Kidney glomerular epithelial cell (primary cell): ENCODE measurements at places on chromosomes 3 and 15.
A peak's percentile ranks its signal among the peaks of the same experiment; 100 is the strongest.

DNA sequence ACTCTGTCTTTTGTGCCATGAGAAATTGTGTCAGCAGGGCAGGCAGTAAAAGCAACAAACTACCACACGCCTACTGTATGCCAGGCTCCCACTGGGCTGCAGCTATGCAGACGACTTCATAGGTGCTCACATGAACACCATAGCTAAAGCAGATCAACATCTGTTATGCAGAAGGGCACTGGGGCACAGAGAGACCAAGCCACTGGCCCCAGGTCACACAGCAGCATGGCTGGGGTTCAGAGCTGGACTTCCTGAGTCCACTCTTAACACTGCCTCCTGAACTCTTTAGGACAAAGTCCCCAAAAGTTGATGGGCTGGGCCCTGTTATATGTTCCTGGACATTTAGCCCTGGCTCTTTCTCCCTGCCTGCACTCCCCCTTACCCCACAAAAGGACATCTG is 12.4 kb downstream of the TPRA1 start:
- no peak for DNase-seq

DNA sequence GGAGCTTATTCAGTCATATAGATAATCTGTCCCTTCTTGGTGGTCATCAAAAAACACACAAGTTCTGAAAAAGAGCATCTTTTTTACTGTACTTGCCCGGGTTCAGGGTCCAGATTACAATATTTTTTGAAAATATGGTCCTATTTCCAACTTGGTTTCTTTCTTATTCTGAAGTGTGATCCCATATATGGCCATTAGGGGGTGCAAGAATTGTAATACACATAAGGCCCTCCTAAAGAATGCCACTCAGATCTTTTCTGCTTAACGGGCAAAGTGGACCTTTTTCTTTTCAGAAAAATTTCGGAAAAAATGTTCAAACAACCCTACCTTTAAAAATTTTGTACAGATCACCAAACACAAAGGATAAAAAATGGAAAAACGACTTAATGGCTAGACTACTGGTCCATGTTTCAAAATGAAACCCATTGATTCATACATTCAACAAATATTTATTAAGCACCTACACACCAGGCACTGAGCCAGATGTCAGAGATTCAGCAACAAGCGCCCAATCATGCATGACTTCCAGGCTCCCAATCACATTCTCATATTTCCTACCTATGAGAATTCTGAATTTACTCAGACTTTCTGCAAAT is 102.0 kb upstream of the MYRIP start:
- no peak for DNase-seq

- DNase-seq = peak; percentile 53
These were observed 202.8 kb downstream of the SV2B start for GRCh38 chr15:91302588-91303439.

DNA sequence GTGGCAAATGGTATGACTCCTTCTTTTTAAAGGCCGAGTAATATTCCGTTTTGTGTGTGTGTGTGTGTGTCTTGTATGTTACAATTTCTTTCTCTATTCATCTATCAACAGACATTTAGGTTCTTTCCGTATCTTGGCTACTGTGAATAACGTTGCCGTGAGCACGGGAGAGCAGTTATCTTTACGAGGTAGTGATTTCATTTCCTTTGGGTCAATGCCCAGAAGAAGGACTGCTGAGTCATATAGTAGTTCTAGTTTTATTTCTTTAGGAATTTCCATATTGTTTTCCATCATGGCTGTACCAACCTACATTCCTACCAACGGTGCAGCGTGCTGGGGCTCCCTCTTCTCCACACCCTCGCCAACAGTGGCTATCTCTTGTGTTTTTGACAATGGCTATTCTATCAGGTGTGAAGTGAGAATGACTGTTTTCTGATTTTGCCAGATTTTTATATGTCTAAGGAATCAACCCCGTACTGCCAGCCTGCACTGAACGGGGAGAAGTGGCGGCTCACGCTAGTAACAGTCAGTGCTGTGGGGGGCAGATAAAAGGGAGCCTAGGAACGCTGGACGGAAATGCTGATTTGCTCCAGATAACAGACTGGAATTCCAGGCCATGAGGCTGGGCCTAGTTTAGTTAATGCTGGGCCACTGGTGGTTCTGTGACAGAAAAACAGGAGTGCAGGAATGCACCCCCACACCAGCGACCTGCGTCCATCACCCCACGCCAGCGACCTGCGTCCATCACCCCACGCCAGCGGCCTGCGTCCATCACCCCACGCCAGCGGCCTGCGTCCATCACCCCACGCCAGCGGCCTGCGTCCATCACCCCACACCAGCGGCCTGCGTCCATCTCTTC is 168.1 kb downstream of the XXYLT1 start:
- peak; percentile 94 for DNase-seq

DNA sequence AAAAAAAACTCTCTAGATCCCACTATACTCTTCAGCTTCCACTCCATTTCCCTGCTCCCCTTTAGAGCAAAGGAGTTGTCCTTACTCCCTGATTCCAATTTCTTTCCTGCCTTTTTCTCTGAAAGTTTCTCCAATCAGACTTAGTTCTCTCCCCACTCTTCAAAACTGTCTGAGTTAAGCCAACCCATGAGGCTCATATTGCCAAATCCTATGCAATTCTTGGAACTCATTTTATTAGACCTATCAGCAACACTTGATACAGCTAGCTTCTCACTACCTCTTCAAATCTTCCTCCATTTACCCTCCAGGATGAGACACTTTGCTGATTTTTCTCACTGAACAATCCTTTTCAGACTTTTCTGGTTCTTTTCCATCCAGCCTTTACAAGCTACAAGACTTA is 233.1 kb downstream of the THRB start:
- no peak for DNase-seq

GRCh38 chr15:69529961-69530633 is 77.5 kb downstream of the RPLP1 start:
- DNase-seq = no peak
